ENCODE measurements at places on chromosomes 6 and 20. TPM values are rescaled to one million over a fixed set of nuclear protein-coding genes. Genes with fewer than 3 reads are reported as not detected.

- DNase-seq = no peak
These were observed 34.0 kb downstream of the KIF25 start for GRCh38 chr6:168031411-168031971.

- no peak for DNase-seq
These were observed 97.9 kb upstream of the FOXP4 start for GRCh38 chr6:41448256-41448655.

DNA sequence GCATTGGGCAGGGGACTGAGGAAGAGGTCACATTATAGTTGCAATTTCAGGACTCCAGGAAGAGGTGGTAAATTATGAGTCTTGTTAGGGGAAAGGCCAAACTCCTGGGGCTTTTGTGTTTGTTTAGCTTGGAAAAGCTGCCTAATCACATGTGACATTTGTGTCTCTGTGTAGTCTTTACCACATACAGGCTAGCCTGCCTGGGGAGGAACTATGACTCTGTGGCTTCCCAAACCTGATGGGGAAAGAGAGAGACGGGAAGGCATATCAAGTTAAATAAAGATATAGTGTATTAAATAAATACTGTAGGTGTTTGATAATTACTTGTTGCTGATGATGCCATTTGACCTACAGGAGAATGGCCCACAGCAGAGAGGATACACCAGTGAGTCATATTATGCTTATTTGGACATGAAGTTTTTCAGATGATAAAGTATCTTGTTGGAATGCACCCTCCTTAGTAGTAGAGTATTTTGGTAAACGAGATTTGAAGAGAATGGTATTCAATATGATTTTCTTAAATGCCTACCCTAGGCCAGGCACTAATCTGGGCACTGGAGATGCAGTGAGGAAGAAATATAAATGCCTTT is 4.0 kb downstream of the BLTP3A start:
- no peak for DNase-seq

ESR1 gene
- not detected for total RNA-seq

EBF4 gene
- total RNA-seq = 2.5 TPM
